Tibial nerve (tissue), 4 donors: ENCODE measurements at places on chromosomes 12 and 14.

GRCh38 chr14:104573930-104574329 lies 5.6 kb upstream of the C14orf180 start:
- no peaks in the 10 kb centered on the region for H3K27me3 ChIP-seq
- DNase-seq = no peak
- H3K4me3 ChIP-seq = no peak overlapping the region
- no peak overlapping the region for H3K27ac ChIP-seq

DNA sequence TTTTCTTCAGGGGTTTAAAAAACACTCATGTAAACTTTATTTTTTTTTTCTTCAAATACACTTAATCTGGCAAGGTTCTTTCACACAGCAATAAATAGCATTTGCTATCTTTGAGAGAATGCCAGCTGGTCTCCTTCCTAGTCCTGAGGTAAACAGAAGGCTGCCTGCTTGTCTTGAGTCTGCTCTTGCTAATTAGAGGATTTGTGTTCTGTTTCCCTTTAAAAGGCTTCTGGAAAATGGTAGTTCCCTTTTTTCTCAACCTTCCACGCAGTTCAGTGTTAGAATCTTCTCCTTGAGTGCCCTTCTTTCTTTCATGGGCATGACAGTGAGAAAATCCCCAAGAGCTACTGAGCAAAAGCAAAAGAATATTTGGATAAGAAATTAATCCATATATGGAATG lies 92.3 kb upstream of the DCN start:
- H3K4me1 ChIP-seq = no peaks in the 10 kb centered on the region
- peak overlapping the region; percentile 67 for H3K27ac ChIP-seq
- H3K27me3 ChIP-seq = no peaks in the 10 kb centered on the region
- DNase-seq = no peak
- no peaks in the 10 kb centered on the region for H3K36me3 ChIP-seq

DNA sequence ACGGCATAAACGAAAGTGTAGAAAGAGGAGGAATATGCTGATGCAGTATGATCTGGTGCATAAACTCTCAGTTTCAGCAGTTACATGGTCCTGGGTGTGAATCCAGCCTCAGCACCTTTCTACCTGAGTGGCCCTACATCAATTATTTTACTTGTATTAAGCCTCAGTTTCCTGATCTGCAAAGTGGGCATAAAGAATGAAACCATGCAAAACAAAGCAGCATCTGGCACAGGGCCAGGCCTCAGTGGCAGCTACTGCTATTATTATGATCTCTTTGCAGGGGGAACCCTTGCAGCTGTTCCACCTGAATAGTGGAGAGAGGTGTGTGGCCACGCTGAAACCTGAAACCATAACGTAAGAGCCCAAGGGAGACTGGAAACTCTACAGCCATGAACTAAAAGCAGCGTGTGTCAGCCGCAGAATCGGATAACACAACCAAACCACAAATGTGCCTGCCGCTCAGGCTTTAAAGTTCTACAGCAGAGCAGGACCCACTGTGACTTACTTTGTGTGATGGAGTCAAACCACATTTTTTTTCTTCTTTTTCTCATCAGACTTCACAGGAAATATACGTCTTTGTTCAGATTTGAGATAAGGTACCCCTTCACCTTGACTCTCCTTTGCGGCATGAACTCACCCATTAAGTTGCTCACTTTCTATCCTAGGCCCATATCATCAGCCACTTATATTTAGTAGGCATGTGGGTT lies 29.2 kb upstream of the FOS start:
- no peaks in the 10 kb centered on the region for H3K4me1 ChIP-seq
- no peaks in the 10 kb centered on the region for H3K36me3 ChIP-seq
- no peaks in the 10 kb centered on the region for H3K27me3 ChIP-seq
- no peak overlapping the region for H3K27ac ChIP-seq
- no peak overlapping the region for H3K4me3 ChIP-seq
- no peak for DNase-seq

DNA sequence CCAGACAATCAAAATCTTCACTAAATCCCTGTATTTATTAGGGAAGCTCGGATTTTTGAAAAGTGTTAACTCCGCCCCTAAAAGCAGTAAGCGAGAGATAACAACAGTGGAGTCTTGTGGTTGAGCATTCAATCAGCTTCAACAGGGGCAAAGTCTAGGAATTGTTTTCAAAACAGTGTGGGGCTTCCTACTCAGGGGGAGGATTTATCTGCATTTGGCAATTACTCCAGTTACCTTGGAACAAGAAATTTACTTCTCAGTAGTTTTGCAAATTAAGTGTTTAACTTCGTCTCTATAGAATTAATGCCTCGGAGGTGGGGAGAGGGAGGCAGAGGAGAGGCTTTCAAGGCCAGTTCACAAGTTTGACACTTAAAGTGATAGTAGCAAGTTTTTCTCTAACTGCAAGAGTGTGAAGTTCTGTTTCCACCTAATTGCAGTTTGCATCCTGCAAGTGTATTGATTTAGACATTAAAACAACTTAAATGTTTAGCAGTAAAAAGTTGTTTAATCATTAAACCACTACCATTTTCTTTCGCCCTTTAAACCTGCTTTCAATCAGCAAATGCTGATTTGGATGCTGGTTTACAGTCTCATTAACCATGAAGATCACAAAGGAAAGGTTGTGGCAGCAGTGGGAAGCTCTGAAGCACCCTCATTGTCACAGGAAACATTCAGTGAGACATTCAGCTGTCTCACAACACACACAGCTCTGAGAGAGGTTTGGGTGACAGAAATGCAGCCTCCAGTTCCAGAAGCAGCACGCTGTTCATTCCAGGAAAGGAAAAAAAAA lies 102.0 kb downstream of the HMGA2 start:
- peaks cover 6% of the 10 kb centered on the region for H3K4me1 ChIP-seq
- no peaks in the 10 kb centered on the region for H3K27me3 ChIP-seq
- H3K4me3 ChIP-seq = no peak overlapping the region
- no peak overlapping the region for H3K27ac ChIP-seq
- no peak for DNase-seq

GRCh38 chr14:89388853-89389252 lies 28.2 kb downstream of the FOXN3 start:
- no peak for DNase-seq

- no peak for DNase-seq
- peaks cover 15% of the 10 kb centered on the region for H3K4me1 ChIP-seq
- H3K27me3 ChIP-seq = no peaks in the 10 kb centered on the region
- H3K36me3 ChIP-seq = no peaks in the 10 kb centered on the region
- H3K4me3 ChIP-seq = no peak overlapping the region
Observed at GRCh38 chr12:79975143-79975542, 40.2 kb upstream of the PPP1R12A start.

GRCh38 chr12:79455286-79455685 lies 235.5 kb downstream of the PAWR start:
- no peaks in the 10 kb centered on the region for H3K4me1 ChIP-seq
- no peaks in the 10 kb centered on the region for H3K36me3 ChIP-seq
- no peak for DNase-seq
- no peak overlapping the region for H3K4me3 ChIP-seq
- no peak overlapping the region for H3K27ac ChIP-seq

DNA sequence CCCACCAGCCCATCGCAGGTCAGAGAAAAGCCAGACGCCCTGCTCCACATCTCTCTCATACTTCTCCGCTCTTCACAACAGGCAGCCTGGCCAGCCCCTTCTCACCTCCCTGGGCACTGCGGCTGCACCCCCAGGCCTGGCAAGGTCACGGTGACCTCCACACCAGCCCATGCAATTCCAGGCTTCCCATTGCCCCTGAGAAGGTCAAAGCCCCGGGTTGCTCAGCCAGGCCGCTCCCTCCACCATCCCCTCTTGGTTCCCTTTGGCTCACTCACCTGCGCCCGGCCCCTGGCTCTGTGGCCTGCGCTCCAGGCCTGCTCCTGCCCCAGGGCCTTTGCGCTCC lies 55.4 kb downstream of the GALNT9 start:
- DNase-seq = no peak
- H3K4me1 ChIP-seq = no peaks in the 10 kb centered on the region

- no peak overlapping the region for H3K4me3 ChIP-seq
- H3K36me3 ChIP-seq = no peaks in the 10 kb centered on the region
- no peaks in the 10 kb centered on the region for H3K27me3 ChIP-seq
- no peak for DNase-seq
Observed at GRCh38 chr12:38880288-38880687, 25.1 kb downstream of the CPNE8 start.

- DNase-seq = no peak
- H3K4me1 ChIP-seq = peaks cover 27% of the 10 kb centered on the region
- H3K36me3 ChIP-seq = no peaks in the 10 kb centered on the region
- H3K27ac ChIP-seq = peak within 1 kb of the TSS; percentile 89
- H3K4me3 ChIP-seq = peak within 1 kb of the TSS; percentile 92
Observed at GRCh38 chr12:123533672-123534643, at the start of gene RILPL1. RILPL1 (minus strand) TSS chr12:123533719; CDS start chr12:123533482, 237 bp downstream.

- H3K27me3 ChIP-seq = peaks cover 19% of the 10 kb centered on the region
- no peak overlapping the region for H3K4me3 ChIP-seq
- DNase-seq = no peak
- no peak overlapping the region for H3K27ac ChIP-seq
- H3K4me1 ChIP-seq = no peaks in the 10 kb centered on the region
Observed at GRCh38 chr12:52226446-52226845, 6.6 kb upstream of the KRT7 start.

DNA sequence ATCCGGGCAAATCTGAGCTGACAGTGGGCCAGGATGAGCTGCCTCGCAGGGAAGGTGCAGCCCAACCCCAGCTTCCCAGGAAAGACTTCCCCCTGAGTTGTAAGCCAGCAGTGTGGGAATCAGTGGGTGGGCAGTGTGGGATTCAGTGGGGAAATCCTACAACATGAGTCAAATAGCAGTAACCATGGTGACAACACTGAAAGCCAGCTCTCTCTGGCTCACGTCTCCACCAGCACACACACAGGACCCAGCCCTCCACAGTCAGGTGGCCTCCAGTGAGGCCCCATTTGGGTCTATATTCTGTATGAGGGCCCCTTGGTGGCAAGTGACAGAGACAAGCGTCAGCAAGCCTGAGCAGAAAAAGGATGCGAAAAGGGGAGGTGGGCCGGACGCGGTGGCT lies 6.0 kb upstream of the LGALS3 start:
- H3K4me1 ChIP-seq = no peaks in the 10 kb centered on the region
- no peak for DNase-seq
- H3K27ac ChIP-seq = peak overlapping the region; percentile 2
- H3K36me3 ChIP-seq = no peaks in the 10 kb centered on the region

- no peak overlapping the region for H3K4me3 ChIP-seq
- H3K27me3 ChIP-seq = no peaks in the 10 kb centered on the region
- H3K4me1 ChIP-seq = no peaks in the 10 kb centered on the region
- no peak for DNase-seq
Observed at GRCh38 chr14:91681118-91681517, 50.8 kb downstream of the CATSPERB start.

DNA sequence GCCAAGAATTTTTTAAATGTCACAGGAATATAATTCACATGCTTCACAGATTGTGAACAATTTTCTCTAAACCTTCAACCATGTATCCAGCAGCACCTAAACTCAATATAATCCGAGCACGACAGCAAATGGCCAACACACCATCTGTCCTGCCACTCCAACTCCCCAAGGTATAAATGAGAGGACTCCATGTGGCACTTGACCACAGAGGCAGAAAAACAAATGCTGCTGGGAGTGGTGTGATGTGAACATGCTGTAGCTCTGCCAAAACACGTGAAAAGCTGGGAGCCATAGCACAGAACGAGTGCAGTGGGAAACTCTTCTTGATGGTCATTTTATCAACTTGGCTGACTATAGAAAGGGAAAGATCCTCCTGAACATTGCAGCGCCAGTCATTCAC lies 70.9 kb downstream of the LLPH start:
- no peaks in the 10 kb centered on the region for H3K27me3 ChIP-seq
- DNase-seq = no peak
- H3K36me3 ChIP-seq = no peaks in the 10 kb centered on the region
- H3K27ac ChIP-seq = no peak overlapping the region
- H3K4me3 ChIP-seq = no peak overlapping the region
- H3K4me1 ChIP-seq = no peaks in the 10 kb centered on the region

DNA sequence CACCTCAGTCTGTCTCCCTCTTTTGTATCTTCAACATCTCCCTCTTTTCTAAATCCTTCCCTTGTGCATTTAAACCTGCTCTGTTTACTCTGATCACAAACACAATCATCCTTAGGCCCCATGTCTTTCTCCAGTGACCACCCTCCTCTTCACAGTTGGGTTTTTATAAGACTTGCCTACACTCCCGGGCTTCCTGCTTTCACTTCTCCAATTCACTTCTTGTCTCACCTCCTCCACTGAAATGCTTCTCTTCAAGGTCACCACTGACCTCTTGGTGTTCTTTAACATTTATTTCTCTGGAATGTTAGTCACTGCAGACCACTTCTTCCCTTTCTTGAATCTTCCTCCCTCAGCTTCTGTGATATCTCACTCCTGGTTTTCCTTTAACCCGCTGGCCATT lies 8.7 kb upstream of the SMCO2 start:
- no peaks in the 10 kb centered on the region for H3K27me3 ChIP-seq
- no peak for DNase-seq
- no peaks in the 10 kb centered on the region for H3K4me1 ChIP-seq
- H3K36me3 ChIP-seq = no peaks in the 10 kb centered on the region
- H3K27ac ChIP-seq = no peak overlapping the region

DNA sequence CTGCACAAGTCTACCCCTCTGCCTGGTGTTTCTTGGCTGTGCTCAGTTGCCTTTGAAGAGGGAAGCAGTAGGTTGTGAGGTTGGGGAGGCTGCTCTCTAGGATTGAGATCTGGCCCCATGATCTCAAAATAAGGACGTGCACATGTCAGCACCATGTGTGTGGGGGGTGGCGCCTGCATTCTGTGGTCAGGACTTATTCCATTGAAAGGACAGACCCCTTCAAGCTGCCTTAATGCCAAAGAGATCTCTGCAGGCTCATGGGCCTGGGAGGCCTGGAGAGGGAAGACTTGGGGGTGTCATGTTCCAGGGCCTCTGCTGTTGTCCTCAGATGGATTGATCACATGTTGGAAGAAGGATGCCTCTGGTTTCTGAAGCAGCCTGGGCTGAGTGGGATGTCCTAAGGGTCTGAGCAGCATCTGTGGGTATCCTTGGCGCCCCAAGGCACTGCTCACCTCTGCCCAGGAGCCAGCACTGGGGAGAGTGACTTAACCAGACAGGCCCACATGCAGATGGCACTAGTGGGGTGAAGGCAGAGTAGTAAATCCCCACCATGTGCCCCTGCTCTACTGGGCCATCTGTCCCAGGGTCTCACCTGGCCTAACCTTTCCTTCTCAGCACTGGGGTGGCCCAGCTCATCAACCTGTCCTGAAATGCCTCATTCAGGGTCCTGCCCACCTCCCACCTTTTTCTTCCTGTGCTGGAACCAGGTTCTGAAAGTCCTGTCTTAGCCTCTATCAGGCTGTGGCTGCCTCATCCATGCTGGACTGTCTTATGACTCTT lies 118.9 kb downstream of the ADGRD1 start:
- DNase-seq = peak; percentile 6
- no peak overlapping the region for H3K4me3 ChIP-seq
- no peaks in the 10 kb centered on the region for H3K27me3 ChIP-seq
- peak overlapping the region; percentile 88 for H3K27ac ChIP-seq
- H3K36me3 ChIP-seq = no peaks in the 10 kb centered on the region

GRCh38 chr12:114402084-114402717 lies 3.7 kb downstream of the TBX5 start:
- H3K27ac ChIP-seq = no peak overlapping the region
- DNase-seq = no peak
- no peaks in the 10 kb centered on the region for H3K4me1 ChIP-seq
- H3K36me3 ChIP-seq = no peaks in the 10 kb centered on the region
- no peak overlapping the region for H3K4me3 ChIP-seq
- H3K27me3 ChIP-seq = no peaks in the 10 kb centered on the region
